ENCODE measurements at places on chromosomes 1 and 21.

DNA sequence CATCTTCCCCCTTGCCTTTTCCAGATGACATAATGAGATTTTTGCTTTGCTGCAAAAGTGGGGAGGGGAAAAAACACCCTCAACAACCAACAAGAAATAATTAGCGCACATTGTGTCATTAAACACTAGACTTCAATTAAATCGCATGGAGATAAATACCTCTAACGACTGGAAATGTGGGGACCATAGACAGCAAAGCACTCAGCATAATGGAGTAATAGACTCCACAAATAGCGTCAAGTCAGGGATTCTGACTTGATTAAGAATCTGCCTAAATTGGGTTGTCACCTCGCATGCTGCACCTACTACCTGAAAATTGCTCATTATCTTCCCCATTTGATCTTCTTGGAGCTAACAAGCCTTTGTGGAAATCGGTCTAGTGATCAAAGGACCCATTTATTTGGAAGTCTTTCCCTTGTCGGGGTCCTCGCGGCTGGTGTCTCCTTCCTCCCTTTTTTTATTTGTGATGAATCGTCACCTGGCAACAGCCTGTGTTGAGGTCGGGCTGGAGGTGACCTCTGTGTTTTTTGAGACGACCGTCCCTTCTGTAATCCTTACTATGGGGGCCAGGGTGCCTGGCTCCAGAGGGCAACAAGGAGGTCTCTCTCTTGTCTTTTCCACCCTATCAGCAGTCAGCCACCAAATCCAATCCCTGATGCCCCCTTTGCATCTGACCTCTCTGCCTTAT is 75.3 kb upstream of the IGSF21 start:
- DNase-seq, result no peak

GRCh38 chr1:177794376-177794991 is 175.4 kb downstream of the SEC16B start:
- DNase-seq, result no peak

- peak; percentile 61 for DNase-seq
Measured at GRCh38 chr1:99170516-99170915, 93.8 kb upstream of the PLPPR4 start.

GRCh38 chr1:165508291-165508690 is 35.5 kb upstream of the LRRC52 start:
- DNase-seq, result no peak

DNA sequence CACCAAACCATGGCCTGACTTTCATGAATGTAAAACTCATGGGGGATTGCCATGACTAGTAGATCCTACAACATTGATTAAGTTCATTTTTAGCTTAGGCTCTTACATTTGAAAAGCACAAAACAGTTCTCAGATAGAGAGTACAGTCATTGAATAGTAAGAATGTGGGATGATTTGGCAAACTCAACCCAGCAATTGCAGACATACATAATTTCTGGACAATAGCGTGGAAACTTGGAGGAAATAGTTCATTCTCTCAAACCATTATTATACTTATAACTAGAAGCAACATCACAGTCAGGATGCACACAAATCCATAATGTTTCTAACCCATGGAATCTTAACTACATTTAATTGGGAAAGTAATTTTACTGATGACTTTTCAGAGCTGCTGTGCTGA is 598.2 kb downstream of the LMO4 start:
- DNase-seq, result no peak

DNA sequence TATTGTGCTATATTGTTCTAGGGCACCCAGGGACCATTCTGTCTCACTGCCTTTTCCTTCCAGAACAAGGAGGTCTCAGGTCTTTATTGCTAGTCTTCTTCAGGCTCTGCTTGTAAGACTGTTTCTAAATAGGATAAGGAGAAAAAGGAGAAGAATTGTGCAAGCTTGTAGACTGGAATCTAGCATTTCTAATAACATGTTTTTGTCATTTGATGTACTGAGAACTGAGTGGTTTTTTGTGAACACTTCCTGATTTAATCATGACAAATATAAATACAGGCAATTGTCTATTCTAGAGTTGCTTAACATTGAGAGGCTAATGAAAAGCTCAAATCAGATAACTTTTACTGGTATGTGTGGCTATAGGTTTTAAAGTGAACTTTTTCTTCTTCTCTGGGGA is 77.6 kb downstream of the CLIC4 start:
- DNase-seq, result no peak

GRCh38 chr1:230684146-230684545 is 29.8 kb downstream of the AGT start:
- DNase-seq, result no peak

GRCh38 chr1:66526991-66527390 is 7.0 kb upstream of the SGIP1 start:
- DNase-seq, result no peak

DNA sequence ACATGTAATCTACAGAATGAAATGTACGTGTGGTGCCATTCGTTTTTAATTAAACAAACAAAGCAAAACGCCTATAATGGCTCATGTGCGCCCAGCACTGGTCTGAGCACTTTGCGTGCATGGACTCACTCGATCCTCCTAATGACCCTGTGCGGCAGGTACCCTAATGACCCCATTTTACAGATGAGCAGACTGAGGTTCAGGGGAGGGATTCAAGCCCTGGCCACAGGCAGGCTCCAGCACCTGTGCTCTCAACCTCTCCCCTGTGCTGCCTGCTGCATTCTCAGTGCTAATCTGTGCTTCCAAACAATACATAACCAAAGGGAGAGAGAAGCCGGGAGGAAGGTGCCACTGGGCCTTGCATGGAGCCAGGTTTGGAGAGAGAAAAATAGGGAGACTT is 124.2 kb upstream of the ZBTB40 start:
- DNase-seq, result no peak
